Thoracic aorta (tissue), 2 donors: ENCODE measurements at places on chromosomes 6 and 20.

- no peak for DNase-seq
Measured at GRCh38 chr20:29296256-29297230, 1960.9 kb upstream of the DEFB115 start.

DNA sequence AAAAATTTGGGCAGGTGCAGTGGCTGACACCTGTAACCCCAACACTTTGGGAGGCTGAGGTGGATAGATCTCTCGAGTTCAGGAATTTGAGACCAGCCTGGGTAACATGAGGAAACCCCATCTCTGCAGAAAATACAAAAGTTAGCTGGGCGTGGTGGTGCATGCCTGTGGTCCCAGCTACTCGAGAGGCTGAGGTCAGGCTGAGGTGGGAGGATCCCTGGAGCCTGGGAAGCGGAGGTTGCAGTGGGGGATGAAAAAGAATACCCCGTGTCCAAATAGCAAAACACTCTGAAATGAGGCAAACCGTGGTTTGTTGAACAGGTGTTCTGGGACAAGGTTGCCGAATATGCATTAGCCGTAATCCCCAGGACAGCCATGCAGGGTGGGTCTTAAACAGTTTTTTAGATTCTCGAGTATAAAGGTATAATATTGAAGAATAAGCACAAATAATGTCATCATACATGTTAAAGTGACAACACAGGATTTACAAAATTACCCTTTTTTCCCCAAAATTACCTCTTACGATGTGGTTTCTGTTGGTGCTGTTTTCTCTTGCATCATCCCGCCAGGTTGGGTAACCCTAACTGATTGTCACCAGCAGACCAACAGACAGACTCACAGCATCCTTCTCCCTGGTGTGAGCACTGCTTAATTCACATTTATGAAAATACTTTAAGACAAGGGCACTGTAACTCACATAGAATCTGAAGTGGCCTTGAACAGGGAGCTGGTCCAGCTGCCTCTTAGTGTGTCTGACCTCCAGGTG lies 9.1 kb downstream of the DNAJC5 start:
- DNase-seq = no peak

GRCh38 chr6:14544666-14545065 lies 427.1 kb downstream of the CD83 start:
- no peak for DNase-seq

- no peak for DNase-seq
Measured at GRCh38 chr6:156809034-156809433, 31.9 kb downstream of the ARID1B start.

DNA sequence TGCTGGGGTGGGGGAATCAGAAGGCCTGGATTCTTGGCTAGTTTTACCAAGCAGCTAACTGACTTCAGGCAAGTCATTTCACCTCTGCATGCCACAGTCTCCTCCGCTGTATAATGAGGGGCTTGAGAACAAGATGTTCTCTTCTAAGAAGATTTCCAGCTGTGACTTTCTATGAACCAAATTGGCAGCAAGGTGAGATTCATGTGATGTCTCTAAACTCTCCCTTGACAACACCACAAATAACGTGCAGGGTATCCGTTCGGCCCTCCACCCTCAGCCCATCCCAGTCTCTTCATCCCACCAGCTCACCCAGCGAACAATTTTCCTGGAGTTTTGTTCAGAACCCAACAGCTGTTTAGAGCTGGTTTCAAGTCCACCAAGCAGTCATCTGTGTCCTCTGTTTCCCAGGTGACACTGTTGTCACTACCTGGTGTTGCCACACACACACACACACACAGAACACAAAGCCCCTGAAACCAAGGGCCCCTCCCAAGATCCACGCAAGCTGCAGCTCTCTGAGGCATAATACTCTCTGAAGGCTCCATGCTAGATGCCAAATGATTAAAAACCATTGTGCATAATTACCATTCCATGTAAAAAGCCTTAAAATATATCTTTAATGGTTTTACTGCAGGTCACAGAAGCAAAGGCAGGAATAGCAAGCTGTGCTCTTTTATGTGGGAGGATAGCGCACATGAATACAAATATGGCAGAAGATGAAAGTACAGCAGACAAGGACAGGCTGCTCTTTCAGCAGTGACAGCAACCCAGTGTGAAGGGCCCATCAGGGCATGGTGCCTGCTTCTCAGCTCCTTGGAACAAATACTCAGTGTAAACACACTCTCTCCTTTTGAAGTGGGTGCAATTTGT lies 48.2 kb downstream of the ARHGAP18 start:
- no peak for DNase-seq

- DNase-seq = no peak
Measured at GRCh38 chr20:63697868-63698545, 1.6 kb downstream of the TNFRSF6B start.

DNA sequence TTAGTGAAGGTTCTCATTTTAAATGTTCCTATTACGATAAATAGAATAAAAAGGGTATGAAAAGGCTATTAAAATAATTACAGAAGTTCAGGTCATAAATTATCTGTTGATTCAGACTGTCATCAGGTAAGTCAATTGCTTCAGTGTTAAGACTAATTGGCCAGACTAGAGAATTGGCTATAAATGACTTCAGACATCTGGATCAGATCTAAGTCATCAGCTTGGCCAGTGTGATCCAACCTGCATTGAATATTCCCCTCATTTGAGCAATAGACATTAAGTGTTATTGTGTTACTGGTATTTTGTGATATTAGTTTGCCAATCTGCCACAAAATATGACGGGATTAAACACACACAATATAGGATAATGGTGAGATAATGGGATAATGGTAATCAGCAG lies 377.6 kb upstream of the CITED2 start:
- no peak for DNase-seq

DNA sequence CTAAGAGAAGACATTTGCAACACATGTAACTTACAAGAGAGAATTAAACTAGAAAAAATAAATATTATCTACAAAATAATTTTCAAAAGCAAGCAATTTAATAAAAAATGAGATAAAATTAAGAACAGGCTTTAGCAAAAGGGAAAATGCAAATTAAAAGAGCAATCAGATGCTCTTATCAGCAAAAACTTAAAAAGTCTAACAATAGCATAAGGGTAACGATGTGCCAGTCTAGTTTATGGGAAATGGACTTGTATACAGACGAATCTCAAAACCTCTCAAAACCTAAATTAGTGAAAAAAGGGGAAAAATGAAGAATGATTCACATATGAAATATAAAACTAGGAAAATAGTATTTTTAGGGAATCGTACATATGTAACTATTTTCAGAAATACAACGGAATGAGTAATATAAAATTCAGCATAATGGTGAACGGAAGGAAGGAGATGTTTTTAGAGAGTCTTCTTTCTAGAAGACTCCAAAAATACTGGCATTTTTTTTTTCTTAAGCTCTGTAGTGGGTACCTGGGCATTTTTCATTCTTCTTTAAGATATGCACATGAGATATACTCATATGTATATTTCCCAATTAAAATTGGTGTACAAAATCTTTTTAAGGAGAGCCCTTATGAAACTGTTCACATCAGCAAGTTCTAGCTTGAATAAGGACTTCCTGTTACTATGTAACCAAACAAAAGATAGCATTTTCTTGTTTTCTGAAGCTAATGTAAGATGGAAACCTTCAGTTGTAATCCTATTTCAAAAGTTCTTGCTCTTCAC lies 927 bp upstream of the MANEA start:
- DNase-seq = no peak

- DNase-seq = no peak
Measured at GRCh38 chr6:166365806-166366205, 16.9 kb downstream of the MPC1 start.

DNA sequence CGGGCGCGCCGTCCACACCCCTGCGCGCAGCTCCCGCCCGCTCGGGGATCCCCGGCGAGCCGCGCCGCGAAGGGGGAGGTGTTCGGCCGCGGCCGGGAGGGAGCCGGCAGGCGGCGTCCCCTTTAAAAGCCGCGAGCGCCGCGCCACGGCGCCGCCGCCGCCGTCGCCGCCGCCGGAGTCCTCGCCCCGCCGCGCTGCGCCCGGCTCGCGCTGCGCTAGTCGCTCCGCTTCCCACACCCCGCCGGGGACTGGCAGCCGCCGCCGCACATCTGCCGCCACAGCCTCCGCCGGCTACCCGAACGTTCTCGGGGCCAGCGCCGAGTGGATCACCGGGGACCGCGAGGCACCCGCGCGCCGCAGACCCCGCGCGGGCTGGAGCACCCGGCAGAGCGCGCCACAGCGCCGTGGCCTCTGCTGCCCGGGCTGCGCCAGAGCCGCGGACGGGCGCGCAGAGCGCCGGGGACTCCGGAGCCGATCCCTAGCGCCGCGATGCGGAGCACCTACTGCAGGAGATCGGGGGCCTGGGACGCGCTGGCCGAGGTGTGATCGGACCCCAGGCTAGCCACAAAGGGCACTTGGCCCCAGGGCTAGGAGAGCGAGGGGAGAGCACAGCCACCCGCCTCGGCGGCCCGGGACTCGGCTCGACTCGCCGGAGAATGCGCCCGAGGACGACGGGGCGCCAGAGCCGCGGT lies at the start of gene BMP2:
Gene BMP2 (plus strand): TSS at position 151 of the 692 bp plus-strand sequence. CDS start 2,441 bp downstream, outside the sequence.
- no peak for DNase-seq

DNA sequence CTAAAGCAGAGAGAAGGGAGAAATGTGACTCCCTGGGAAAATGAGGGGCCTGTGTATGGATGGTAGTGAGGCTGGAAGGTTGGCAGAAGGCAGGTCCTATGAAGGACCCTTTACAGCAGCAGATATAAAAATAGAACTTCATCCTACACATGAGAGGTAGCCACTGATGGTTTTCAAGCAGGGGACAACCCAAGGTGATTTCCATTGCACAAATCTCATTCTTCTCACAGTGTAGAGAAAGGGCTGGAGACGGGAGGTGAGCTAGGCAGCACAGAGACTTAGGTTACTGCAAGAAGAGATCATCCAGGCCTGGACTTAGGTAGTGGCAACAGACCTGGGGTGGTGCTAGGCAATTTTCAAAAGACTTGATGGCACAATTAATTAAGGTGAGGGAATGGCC lies 30.7 kb downstream of the TRAM2 start:
- no peak for DNase-seq

GRCh38 chr20:51223183-51223720 lies 200.3 kb upstream of the KCNG1 start:
- DNase-seq = no peak

DNA sequence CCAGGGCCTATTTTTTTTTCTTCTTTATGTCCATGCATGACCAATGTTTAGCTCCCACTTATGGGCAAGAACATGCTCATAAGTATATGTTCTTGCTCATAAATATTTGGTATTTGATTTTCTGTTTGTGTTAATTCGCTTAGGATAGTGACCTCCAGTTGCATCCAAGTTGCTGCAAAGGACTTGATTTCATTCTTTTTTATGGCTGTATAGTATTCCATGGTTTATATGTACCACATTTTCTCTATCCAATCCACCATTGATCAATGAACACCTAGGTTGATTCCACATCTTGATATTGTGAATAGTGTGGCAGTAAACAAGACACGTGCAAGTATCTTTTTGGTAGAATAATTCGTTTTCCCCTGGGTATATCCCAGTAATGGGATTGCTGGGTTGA lies 78.1 kb downstream of the RTN4IP1 start:
- no peak for DNase-seq

DNA sequence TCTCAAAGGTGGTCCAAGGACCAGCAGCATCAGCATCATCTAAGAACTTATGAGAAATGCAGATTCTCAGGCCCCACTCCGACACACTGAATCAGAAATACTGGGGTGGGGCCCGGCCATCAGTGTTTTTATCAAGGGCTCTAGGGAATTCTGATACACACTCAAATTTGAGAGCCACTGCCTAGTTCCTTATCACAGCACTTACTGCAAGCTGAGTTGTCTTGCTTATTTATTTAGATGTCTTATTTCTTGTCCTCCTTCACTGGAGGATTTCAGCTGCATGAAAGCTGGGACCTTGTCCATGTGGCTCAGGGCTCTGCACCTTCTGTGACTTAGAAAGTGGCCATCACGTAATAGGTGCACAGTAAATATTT lies 139.4 kb upstream of the RREB1 start:
- DNase-seq = no peak

GRCh38 chr6:113820761-113821160 lies 36.4 kb upstream of the MARCKS start:
- no peak for DNase-seq

DNA sequence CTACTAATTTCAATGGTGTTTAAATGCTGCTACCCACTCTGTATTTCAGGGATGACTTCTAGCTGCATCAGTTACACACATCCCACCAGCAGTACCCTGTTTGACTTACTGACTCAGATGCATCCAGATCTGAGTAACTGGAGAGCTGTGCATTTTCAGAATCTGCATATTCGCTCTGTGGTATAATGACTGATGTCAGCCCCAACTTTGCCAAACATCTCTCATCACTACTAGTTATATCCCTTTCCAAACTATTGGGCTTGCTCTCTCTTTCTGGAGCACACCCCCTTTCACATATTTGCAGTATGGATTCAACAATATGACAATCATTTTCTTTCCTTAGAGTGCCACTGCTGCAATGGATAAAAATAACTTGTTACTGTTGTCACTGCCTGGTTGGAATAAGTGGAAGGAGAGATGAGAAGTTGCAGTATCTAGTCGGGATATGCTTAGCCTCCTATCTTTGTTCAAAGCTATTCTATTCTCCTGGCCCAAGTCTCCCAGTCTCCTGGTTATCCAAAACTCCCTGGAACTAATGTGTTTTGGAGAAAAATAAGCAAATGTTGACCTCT lies 3.3 kb upstream of the RSPO3 start:
- DNase-seq = no peak

DNA sequence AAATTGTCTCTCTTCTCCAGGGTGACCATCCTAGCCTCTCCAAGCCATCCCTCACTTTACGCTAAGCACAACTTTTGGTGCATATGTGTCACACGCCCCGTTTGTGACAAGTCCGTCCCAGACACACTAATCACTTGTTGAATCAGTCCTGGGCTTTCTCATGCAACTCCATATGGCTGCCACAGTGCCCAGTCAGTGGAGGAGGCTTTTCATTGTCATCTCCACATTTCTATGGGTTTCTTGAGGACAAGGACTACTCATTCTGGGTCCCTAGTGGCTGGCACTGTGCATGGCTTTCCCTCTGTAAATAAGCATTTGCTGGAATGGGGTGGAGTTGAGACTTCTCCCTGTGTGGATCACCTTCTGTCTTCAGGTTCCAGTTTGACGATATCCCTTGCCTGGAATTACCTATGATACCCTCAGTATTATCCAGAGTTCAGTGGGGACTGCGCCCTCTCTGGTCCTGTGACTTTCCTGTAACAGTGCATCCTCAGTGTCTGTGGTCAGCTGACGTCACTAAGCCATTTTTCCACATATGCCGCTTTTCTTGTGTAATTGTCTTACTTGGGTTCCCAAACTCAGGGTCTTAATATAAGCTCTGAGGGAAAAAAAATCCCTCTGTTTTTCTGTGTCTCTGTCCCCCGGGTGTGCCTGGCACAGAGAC lies 59.8 kb upstream of the MYL9 start:
- no peak for DNase-seq

- no peak for DNase-seq
Measured at GRCh38 chr6:25278914-25279747, at the start of gene CARMIL1. Gene CARMIL1 (plus strand): TSS chr6:25279374. CDS start chr6:25279796, 422 bp downstream.

GRCh38 chr6:129208415-129209034 lies 325.6 kb downstream of the LAMA2 start:
- no peak for DNase-seq

GRCh38 chr6:40558102-40558501 lies 29.1 kb downstream of the LRFN2 start:
- no peak for DNase-seq

GRCh38 chr6:36618366-36619355 lies 24.5 kb downstream of the SRSF3 start:
- DNase-seq = no peak

- no peak for DNase-seq
Measured at GRCh38 chr6:136274062-136274461, 15.6 kb downstream of the BCLAF1 start.
